HFFc6 (cell line): ENCODE measurements at places on chromosomes 1 and 21.
A peak's percentile ranks its signal among the peaks of the same experiment; 100 is the strongest.

DNA sequence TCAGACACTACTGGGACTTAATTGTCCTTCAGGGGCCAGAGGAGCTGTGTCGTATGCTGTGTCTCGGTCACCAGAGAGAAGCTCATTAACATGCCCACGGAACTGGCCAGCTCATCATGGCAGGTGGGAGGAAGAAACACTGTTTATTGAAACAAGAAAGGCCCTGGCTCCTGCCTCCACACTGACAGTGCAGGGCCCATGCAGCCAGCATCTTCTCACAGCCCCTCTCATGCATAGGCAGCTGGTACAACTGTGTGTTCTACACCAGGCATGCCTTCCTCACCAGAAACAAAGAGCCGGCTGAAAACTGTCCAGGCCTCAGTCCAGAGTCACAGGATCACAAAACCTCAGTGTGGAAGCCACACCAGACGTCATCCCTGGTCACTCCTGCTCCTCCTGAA, 106.0 kb downstream of the UBE2U start:
- no peak for DNase-seq

DNA sequence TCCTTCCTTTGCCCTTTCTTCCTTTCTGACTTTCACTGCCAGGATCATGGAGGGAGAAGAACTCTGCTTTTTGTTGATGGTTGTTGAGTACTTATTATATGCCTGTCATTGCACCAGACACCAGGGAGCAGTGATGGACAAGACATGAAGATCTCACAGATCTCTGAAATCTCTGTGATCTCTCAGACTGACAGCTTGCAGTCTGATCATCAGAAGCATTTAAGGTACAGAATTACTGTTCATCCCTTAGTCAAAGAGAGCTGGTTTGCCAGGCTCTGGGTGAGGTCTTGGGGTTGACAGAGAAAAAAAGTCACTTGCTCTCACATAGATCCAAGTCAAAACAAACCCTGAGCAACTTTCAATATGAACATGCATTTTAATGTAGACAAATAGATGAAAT, 299.5 kb upstream of the FMN2 start:
- no peak for DNase-seq

GRCh38 chr1:30909365-30910068, 959 bp upstream of the SDC3 start:
- DNase-seq: no peak

- no peak for DNase-seq
Measured at GRCh38 chr1:205986292-205986691, 16.9 kb downstream of the RAB7B start.

GRCh38 chr1:22018583-22019559, 17.4 kb downstream of the CELA3A start:
- DNase-seq: peak; percentile 77

DNA sequence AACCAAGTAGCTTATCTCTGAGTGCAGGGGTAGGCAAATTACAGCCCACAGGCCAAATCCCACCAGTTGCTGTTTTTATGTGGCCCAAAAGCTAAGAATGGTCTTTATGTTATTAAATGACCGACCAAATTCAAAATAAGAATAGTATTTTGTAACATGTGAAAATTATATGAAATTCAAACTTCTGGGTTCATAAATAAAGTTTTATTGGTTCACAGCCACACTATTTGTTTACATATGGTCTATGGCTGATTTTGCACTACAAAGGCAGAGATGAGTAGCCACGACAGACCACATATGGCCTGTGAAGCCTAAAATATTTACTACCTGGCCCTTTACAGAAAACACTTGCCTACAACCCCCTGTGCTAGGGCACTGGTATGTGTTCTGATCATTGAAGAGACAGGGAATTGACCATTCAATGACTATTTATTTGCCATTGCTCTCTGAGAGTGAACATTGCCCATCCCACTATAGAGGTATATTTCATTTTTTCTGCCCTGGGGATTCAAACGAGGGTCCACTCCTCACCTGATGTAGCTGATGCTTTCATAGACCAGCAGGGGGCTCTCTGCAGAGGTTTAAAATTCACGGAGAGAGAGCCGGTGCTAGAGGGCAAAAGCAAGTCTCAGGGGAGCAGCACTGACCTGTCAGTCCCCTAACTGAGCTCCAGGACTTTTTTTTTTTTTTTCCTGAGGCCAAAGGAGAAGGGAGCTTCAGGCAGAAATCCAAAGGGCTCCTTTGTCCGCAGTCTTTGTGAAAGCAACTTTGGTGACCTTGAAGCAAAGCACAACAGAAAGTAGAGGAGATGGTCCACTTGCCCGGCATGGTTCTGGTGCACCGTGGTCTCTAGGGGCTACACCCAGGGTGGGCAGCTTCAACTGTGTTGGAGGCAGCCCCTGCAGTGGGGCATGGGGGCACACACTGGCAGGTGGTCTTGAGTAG, 7.3 kb upstream of the GNL2 start:
- DNase-seq: no peak
